NCI-H2029 (cell line): ENCODE measurements at places on chromosomes 2 and 18.

DNA sequence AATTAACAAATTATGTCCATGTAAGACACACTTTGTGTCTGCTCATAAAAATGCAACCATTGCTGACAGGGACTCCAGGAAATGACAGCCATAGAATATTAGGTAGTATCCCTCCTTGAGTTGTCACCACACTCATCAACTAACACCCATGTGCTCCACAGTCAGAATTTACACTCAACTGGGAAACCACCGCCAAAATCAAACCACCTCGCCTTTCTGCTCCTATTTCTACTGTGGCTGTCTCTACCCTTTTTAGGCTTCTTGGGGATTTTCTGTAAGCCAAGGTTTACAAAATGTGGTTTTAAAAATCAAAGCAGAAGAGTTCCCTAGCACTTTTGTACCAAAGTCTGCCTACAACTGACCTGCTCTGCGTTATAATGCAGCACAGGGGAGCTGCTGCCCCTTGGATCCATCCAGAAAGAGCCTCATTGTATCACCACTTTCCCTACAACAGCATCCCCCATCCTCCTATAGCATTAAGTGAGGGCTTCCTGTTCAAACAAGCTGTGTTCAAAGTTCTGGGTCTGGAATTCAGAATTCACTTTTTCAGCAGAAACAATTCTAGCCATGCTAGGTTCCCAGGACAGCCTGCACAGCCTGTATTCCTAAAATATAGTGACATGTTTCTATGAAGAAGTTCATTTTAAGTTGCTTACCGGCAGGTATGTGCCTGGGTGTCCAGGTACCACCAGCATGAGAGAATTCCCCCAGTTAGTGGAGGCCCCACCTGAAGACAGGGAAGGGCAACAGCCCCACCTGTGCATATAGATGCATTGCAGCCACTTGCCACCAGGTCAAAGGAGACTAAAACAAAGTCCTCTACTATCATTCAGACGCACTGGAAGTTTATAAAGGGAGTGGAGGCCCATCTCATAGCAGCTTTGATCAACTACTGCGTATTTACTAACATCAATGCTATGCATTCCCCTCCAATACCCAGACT lies 104.3 kb downstream of the MYO5B start:
- DNase-seq, result no peak

- DNase-seq, result no peak
Measured at GRCh38 chr18:26827581-26827980, 37.9 kb downstream of the AQP4 start.

GRCh38 chr2:4358837-4359236 lies 655.5 kb downstream of the DCDC2C start:
- DNase-seq, result peak; percentile 57

DNA sequence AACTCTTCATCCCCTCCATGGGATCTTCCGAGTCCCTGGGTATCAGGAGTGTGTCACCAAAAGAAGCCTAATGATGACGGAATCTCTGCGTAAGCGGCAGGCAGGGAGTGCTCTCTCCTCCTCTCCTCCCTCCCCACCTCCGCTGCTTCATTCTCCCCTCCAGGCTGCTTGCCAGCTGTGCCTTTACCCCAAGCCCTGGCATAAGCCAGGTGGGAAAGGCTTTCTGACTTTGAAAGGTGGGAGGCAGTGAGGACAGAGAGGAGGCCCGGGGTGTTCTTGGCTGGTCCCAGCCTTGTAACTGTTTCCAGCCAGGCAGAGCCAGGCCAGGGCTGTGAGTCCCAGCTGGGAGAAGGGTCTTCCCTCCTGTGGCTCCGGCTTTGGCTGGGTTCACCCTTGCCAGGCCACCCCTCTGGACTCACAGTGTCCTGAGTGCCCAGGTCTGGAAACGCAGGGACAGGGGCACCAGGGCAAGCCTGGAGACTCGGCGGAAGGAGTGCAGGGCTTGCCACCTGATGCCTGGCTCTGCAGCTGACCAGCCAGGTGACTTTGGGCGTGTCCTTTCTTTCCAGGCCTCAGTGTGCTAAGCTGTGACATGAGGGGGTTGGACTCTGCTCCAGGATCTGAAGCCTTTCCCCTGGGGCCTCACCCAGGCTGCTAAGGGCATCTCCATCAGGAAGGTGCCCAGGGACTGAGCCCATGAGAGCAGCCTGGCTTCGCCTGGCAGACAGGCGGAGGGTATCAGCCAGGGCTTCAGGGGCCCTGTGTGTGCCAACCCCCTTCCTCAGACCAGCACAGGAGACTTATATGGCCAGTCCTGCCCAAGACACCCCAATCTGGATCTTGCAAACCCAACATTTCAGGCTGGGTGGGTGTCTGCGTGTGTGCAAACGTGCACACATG lies 32.7 kb upstream of the HPCAL1 start:
- no peak for DNase-seq

DNA sequence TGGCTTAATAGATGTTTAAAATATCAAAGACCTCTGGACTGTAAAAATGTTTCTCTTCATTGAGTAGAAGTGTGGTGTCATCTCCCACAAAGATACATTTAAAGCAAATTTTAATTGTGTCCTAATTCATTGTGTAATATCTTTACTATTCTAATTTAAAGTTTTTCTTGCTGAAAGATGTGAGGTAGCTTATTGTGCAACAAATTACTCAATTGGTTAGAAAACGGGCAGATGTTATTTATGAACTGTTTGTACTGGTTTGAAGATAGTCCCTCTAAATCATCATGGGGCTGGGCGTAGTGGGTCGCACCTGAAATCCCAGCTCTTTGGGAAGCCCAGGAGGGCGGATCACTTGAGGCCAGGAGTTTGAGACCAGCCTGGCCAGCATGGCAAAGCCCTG lies 65.3 kb downstream of the CYBRD1 start:
- no peak for DNase-seq

- no peak for DNase-seq
Measured at GRCh38 chr2:16257322-16258028, 317.1 kb downstream of the MYCN start.

- no peak for DNase-seq
Measured at GRCh38 chr18:9827793-9828505, 57.8 kb upstream of the TXNDC2 start.

GRCh38 chr18:4405965-4406364 lies 49.1 kb downstream of the DLGAP1 start:
- no peak for DNase-seq

- no peak for DNase-seq
Measured at GRCh38 chr18:79781331-79781941, 16.3 kb upstream of the KCNG2 start.

- no peak for DNase-seq
Measured at GRCh38 chr2:215365184-215365658, 53.4 kb downstream of the ATIC start.

DNA sequence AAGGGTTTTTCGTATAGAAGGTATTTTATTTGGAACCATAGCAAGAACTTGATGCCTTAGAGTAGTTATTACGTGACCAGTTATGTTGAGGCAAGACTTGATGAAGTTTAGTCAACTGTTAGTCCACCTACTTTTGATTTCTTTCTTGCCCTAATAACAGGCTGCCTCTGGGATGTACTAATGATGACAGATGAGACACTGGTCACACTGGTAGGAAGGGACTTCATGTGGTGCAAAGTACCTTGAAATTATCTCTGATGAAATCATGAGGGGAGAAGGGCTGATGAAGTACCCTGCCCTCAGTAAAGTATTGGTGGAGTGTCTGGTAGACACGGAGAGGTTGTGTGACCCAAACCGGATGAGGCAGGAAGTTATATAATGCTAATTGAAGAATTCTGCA lies 5.4 kb downstream of the DIS3L2 start:
- DNase-seq, result no peak

DNA sequence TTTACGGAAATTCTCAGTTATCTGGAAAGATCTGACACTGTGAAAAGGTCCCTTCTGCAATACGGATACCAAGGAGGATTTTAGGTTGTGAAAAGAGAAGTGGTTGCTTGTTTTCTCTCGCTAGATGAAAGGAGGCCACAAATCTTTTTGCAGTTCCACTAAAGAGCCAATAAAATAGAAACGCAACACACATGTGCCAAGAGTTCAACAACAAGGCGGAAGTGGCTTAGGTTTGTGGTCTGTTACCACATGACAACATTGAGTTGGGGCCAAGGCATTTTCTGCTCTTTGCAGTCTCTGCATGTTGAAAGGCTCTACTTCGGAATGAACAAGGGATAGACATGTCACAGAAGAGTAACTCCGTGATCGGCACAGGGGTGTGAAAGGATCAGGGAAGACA lies 115.7 kb upstream of the OSR1 start:
- peak; percentile 20 for DNase-seq

- no peak for DNase-seq
Measured at GRCh38 chr2:119536707-119537106, 7.5 kb upstream of the CFAP221 start.

DNA sequence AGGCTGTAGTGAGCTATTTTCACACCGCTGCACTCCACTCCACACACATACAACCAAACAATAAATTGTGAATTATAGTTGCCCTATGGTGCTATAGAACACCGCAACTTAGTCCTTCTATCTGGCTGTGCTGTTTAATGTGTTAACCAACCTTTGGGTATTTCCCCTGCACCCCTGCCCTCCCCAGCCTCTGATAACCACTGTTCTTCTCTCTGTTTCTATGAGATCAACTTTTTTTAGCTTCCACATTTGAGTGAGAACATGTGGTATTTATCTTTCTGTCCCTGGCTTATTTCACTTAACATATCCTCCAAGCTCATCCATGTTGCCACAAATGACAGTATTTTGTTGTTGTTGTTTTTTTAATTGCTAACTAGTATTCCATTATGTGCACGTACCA lies 32.5 kb downstream of the TET3 start:
- DNase-seq, result no peak

DNA sequence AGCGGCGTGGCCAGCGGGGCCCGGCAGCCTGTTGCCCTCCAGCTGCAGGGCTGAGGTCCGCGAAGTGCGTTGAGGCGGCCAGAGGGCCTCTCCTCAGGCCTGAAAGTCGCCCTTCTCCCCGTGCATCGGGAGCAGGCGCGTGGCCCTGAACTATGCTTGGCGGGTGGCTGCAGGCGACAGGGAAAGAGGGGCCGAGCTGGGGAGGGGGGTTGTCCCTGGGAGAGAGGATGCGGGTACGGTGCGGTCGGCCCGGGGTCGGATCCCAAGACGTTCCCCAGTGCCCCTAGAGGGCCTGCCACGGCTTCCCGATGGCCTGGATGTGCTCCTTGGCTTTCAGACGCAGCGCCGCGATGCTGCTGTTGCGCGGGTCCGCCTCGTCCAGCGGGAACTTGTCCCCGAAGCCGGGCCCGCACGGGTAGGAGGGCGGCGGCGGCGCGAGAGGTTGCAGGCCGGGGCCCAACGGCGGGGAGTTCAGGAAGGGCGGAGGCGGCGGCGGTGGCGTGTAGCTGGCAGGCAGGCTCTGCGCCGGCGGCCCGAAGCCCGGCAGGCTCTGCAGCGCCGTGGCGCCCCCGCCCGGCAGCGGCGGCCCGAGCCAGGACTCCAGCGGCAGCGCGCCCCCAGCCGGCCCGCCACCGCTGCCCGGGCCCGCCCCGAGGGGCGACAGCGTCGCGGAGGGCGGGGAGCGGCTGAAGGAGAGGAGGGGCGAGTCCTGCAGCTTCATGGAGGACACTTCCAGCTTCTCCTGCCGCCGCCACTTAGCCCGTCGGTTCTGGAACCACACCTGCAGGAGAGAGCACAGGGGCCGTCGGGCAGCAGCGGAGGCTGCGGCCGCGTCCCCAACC lies 4.3 kb downstream of the RAX start:
- peak; percentile 31 for DNase-seq

- no peak for DNase-seq
Measured at GRCh38 chr2:17540093-17540812, at the start of gene VSNL1. VSNL1 (plus strand) TSS chr2:17540696; CDS start chr2:17592075, 51,379 bp downstream.

GRCh38 chr2:68749345-68749744 lies 14.7 kb downstream of the ARHGAP25 start:
- DNase-seq, result no peak

- no peak for DNase-seq
Measured at GRCh38 chr18:70491734-70492348, 203.0 kb downstream of the SOCS6 start.

GRCh38 chr2:191319186-191319585 lies 74.0 kb downstream of the MYO1B start:
- DNase-seq, result no peak

GRCh38 chr2:121868652-121869051 lies 113.2 kb downstream of the TSN start:
- DNase-seq, result no peak

- DNase-seq, result no peak
Measured at GRCh38 chr18:42474577-42474976, 519.5 kb downstream of the PIK3C3 start.

DNA sequence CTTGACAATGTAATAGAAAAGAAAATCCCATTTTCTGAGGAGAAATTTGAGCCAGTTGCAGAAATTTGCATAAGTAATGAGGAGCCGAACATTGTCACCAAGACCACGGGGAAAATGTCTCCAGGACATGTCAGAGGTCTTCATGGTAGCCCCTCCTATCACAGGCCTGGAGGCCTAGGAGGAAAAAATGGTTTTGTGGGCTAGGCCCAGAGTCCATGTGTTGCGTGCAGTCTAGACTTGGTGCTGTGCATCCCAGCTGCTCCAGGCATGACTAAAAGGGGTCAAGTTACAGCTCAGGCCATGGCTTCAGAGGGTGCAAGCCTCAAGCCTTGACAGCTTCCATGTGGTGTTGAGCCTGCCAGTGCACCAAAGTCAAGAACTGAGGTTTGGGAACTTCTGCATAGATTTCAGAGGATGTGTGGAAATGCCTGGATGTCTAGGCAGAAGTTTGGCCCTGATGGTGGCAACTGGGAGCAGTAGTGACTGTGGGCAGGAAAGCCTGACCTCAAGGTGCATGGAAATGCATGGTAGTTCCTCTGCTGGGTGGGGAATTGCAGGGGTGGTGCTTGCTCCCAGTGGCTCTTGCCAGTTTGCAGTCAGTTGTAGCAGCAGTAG lies 41.9 kb upstream of the CCDC195 start:
- no peak for DNase-seq

DNA sequence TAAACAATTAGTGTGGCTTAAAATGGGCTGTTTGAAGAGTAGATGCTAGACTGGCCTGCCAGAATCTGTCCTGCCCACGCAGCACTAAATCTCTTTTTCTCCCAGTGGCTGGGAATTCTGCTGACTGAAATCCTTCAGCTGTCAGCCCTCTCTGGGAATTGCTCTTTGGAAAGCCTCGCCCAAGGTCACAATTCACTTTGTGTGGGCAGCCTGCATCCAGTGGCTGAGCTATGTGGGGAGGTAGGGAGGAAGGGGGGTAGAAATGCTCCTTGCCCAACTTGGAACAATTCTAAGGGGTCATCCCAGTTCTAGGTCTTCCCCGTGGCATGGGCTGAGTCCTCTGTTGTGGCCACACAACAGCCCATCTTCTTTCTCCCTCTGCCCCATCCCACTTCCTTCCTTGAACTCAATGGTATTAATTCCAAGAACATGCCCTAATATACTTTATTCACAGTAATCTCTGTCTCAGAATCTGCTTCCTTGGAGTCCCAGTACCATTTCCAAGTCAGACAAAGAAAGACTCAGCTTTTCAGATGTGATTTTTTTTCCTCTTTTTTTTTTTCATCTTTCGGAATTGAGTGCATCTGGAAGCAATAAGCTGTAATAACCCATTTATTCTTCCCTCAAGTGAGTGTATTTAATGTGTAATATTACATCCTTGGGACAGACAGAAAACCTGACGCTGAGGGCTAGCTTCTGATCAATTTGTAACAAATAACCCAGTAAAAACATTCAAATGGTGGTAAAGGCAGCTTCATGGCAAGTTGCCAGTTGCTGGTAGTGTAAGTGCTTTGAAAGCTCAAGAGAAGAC lies 189.4 kb downstream of the GPD2 start:
- no peak for DNase-seq
